ENCODE measurements at places on chromosomes 5 and 9.
A peak's percentile ranks its signal among the peaks of the same experiment; 100 is the strongest.

DNA sequence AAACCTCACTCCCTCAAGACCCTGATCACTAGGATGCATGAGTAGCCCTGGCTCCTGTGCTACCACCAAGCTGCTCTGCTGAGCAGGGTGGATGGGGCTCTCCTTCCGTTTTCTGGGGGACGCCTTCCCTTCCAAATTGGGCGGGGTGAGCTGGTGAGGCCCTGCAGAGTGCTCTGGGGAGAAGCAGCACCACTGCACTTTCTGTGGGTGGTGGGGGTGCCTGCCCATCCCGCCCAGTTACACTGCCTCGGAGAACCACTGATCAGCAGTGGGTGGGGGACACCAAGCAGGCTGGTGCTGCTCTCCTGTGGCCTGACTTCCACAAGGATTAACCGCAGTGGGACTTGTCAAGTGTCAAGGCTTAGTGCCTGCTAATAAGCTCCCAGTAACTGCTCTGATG, 19.0 kb downstream of the GFPT2 start:
- DNase-seq = no peak

DNA sequence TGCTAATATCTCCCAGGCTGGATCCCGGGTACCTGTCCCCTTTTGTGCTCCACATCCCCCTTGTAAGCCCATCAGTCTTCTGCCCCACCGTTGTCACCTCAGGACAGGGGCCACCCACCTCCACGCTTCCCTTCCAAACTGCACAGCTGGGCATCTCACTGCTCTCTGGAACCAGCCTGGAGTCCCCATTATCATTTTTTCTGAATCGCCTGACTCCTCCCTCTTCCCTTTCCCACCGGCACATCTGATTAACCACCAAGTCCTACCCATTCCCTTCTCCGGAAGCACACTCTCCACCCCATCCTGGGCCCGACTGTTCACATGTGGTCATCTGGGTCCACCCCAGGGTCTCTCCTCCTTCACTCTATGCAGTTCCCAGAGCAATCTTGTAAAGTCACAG, 53.9 kb downstream of the PSD2 start:
- no peak for DNase-seq

GRCh38 chr9:31776471-31776870, 608.0 kb upstream of the ACO1 start:
- no peak for DNase-seq

DNA sequence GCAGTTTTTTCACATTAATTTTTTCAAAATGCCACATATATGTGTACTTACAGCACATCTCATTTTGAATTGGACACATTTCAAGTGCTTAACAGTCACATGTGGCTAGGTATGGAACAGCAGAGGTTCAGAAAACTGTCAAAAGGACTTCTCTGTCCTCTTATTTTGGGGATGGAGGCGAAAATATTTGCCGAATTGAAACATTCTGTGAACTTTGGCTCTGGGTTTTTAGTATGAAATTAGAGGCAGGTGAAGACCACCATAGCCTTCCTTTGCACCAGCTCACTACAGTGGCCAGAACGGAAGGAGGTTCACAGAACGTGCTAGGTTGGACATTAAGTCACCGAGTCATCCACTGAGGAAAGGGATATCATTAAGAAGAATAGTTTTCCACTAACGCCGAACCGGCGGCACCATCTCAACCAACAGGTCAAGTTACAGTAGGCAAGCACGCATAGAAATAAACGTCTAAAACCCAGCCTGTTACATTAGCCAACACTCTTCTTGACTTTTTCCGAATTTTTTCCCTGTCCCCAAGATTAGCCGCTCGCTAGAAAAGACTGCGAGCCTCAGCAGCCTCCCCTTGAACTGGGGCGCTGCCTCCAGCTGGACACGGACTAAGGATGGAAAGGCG, 1.8 kb upstream of the TLE4 start:
- no peak for DNase-seq

GRCh38 chr5:123204251-123204650, 115.2 kb downstream of the PRDM6 start:
- no peak for DNase-seq

DNA sequence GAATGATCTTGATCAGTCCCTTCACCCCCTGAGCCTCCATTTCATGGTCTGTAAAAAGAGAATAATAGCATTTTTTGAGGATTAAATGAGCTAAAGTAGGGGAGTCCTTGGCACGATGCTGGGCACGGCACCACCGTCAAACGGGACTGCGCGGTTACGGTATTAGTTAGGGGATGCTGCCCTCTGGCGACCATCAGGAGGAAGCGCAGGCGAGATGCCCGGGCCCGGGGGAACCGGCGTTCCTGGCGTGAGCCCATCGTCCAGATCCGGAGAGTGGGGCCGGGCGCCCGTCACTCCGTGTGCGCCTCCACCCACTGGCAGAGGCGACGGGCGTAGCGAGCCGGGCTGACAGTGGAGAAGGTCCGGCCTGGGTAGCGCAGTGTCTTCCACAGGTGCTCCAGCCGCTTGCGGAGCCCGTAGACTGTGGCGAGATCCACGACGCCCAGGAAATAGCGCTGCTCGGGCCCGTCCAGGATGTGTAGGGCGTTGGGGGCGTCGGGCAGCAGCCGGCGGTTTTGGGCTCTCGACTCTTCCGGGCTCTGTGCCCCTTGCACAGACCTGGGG, 4.8 kb upstream of the ST6GALNAC4 start:
- DNase-seq = peak; percentile 88

DNA sequence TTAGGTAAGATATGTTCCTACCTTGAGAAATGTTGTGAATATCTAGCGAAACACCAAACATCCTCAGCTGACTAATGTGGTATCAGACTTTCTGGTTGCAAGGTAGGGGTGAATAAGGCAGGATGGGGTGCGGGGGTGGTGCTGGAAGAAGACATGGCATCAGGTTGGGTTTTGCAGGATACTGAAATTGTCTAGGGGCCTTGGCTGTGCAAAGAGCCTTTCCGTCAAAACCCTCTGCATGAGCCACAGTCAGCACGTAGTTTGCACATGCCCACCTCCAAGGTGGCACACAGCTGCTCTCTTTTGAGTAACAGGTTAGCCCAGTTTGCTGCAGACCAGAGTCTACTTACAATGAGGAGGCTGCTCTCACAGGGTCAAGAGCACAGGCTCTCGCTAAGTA, 42.0 kb downstream of the SFXN1 start:
- peak; percentile 70 for DNase-seq

GRCh38 chr5:38515646-38516045, 40.8 kb downstream of the LIFR start:
- DNase-seq = no peak

DNA sequence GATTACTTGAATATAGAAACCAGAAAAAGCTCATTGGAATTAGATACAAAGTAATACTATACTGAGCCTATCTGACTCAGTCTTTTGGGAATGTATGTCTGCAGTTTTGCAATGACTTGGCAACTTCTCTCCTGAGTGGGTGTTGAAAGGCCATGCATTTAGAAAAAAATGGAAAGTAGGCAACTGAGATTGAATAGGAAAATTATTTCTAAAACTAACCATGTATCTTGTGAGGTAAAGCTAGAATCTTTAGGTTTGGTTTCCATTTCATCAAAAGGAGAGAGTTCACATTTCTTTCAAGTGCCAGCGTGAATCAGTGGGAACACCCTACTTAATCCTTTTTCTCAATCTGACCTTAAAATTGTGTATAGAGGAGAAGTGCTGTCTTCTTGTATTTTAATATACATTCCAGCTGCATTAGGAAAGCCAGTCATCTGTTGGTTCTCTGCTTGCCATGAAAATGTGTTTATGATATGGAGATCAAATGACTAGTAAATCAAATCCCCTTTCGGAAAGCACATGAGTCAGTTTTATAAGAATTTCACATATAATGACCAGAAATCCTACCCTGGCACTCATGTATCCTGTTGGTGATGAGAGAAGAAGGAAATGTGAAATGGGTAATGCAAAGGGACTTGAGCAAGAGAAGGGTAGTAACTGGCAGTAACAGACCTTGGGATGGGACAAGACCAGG, 30.4 kb downstream of the NFX1 start:
- DNase-seq = no peak

- peak; percentile 40 for DNase-seq
These were observed 10.9 kb downstream of the PTCH1 start for GRCh38 chr9:95505717-95506427.

- no peak for DNase-seq
These were observed 39.1 kb upstream of the ITGA1 start for GRCh38 chr5:52748590-52748989.

GRCh38 chr5:177335701-177336065, 15.8 kb downstream of the LMAN2 start:
- no peak for DNase-seq

GRCh38 chr5:132490484-132491367, at the start of gene IRF1:
TSS of gene IRF1 (minus strand) at chr5:132490773. CDS start at chr5:132489478, 1,295 bp downstream.
- peak; percentile 98 for DNase-seq

- DNase-seq = no peak
These were observed 2.7 kb upstream of the PDGFRB start for GRCh38 chr5:150158170-150158949.

DNA sequence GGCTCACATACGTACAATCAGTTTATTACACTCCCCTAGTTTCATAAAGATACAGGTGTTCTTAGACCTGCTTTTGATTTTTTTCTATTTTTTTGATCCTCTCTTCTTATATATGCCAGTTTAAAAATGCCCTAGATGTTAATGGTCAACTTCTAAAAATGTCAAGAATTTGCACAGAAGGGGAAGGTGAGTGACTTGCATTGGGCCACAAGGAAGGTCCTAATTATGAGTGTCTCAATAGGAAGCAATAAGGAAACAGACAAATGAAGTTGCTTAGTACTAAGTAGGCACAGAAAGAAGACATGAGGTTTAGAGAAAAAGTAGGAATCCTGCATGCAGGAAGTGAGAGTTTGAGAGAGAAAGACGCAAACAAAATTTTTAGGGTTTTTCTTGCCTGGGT, 3.2 kb upstream of the CCDC171 start:
- no peak for DNase-seq

- no peak for DNase-seq
These were observed 56.8 kb upstream of the KCNMB1 start for GRCh38 chr5:170445936-170446335.

- no peak for DNase-seq
These were observed 2.6 kb downstream of the INVS start for GRCh38 chr9:100101608-100102007.

- DNase-seq = no peak
These were observed 50.7 kb downstream of the UIMC1 start for GRCh38 chr5:176955895-176956294.

DNA sequence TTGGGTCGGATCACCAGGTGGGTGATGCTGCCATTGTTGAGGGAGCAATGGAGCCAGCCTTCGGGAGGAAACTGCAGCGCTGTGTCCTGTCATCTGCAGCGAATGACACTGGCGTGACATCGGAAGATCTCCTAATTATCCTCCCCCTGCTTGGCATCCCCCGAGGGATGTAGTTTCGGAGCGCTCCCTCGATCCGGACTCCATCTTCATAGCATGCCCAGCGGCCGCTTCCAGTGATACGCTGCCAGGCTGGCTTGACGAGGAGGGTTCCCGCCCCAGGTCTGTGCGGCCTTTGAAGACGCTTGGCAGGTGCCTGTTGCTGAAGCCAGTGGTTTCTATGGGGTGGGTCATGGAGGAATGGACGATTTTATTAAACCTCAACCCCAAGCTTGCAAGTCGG, 194.9 kb downstream of the MAN2A1 start:
- DNase-seq = no peak

- no peak for DNase-seq
These were observed 18.4 kb upstream of the IQGAP2 start for GRCh38 chr5:76384705-76385104.

DNA sequence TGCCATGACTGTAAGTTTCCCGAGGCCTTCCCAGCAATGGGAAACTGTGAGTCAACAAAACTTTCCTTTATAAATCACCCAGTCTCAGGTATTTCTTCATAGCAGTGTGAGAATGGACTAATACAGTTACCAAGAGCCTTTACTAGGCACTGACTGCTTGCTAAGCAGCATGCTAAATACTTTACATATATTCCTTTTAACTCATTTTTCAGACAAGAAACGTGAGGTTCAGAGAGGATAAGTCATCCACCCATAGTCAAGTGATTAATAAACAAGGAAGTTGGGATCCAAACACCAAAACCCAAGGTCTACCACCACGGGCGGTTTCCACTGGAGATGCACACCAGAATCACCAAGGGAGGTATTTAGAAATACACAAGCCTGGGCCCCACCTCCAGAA, 50.8 kb downstream of the GABBR2 start:
- no peak for DNase-seq

DNA sequence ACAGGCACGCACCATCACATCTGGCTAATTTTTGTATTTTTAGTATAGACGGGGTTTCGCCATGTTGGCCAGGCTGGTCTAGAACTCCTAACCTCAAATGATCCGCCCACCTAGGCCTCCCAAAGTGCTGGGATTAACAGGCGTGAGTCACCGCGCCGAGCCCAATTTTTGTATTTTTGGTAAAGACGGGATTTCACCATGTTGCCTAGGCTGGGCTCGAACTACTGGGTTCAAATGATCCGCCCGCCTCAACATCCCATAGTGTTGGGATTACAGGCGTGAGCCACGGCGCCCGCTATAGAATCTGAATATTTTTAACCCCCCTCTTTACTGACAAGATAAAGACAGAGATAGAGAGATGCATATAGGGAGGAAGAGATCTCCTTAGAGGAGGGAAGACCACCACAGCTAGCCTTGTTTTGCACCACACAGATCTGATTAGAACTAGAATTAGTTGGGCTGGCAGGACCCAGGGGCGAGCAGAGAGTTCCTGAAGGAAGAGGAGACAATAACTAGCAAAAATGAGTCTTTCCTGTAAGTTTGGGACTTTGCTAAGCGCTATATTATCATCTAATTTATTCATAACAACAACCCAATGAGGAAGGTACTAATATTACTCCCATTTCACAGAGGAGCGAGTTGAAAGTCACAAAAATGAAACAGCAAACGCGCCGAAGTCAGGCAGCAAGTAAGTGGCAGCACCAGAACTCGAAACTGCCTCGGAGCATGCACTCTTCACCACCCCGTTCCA, 1.5 kb upstream of the ANKHD1 start:
- no peak for DNase-seq

DNA sequence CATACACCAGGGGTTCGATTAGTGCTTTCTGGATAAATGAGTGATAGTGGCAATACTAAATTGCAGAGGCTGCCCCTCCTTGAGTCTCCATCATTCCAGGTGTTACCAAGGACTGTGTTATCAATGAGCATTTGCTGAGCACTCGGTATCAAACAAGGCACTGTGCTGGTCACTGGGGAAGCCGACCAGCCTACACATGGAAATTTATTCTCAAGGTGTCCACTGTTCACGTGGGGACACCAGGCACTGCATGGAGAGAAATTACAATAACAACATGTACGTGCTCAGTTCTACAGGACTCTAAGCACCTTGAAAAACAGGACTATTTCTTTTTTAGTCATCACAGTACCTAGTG, 22.2 kb downstream of the RGS3 start:
- no peak for DNase-seq

- no peak for DNase-seq
These were observed 35.5 kb downstream of the CACNA1B start for GRCh38 chr9:137913132-137913531.

- DNase-seq = no peak
These were observed 137.2 kb downstream of the CAVIN4 start for GRCh38 chr9:100715100-100715380.

Data from activated CD4-positive, alpha-beta T cell treated with anti-CD3 and anti-CD28 coated beads, Interleukin-2, amount 50 U/mL, for 48 hours (primary cell).